ENCODE measurements at places on chromosomes 5 and 9.

DNA sequence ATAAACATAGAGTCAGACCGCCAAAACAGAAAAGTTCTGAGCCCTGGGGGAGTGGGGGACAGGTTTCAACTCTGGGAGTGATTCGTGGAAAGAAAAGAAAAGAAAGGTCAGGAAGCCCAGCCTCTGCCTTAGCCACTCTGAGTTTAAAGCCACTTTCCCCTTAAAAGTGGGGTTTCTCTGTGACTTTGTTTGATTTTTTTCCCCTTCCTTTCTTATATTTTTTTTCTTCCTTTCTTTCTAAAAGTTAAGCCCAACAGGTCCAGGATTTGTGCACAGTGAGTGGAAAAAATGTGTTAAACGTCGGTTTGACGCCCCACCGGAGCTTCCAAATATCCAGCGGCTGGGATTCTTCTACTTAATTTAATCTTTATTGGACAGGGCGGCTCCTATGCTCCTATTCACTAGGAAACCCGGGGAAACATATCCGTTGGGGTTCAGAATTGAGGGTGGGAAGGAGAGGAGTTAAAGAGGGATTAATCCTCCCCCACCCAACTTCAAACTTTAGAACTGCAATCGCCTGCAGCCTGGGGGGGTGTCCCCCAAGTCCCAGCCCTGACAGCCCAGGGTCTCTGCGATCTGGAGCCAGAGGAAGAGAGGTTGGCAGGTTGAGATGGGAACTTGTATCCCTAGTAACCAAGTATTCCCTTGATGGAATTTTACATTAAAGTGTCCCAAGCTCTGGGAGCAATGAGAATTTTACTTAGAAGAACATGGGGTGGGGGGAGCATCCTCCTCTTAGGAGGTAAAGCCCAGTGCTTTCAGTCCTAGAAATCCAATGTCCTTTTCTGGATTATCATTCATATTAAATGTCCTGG, 6.3 kb downstream of the NR2F1-AS1 start:
- peak; percentile 39 for DNase-seq

GRCh38 chr9:89523948-89524347, 26.0 kb upstream of the SEMA4D start:
- no peak for DNase-seq

GRCh38 chr9:136750526-136750925, 2.2 kb upstream of the LCN6 start:
- DNase-seq: no peak

DNA sequence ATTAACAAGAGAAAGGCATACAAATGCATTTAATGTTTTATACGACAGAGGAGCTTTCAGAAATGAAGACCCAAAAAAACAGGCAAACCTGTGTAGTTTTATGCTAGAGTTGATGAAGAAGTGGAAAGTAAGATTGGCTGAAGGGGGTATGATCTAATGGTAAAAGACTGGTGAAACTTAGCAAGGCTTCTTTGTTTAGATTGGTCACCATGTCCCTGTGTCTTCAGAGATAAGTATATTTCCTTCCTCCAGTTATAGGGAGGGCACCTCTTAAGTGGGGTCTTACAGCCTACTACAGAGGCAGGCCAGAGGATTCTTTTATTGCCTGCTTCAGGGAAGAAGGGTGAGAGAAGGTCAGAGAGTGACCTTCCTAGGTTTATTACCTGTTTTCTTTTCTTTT, 56.4 kb downstream of the PRKACG start:
- no peak for DNase-seq

DNA sequence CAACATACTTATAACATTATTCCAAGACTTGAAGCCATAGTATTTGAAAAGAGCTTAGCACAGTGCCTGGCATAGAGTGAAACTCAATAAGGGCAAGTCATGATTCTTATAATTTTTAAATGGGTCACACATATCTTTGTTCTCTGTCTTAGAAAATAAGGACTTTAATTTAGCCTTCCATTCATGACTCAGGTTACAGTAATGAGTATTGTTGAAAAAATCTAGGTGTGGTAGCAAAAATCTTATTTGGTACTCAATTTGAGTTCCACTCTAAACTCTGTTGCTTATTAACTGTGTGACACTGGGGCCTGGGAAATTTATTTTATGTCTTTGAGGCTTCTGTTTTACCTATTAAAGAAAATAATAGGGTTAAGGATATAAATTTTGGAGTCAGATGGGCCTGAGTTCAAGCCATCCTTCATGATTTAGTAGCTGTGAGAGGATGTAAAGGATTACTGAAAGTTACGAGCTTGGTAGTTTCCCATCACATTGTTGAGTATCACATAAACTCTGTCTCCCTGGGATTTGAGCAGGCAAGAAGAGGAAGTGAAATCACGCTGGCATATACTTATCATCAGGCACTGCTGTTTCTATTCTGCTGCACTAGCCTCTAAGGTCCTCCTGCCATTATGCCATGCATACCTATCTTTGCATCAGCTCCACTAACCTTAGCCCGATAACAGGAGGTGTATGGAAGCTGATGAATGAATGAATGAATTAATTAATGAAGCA, 1.5 kb downstream of the SPINK9 start:
- DNase-seq: no peak

DNA sequence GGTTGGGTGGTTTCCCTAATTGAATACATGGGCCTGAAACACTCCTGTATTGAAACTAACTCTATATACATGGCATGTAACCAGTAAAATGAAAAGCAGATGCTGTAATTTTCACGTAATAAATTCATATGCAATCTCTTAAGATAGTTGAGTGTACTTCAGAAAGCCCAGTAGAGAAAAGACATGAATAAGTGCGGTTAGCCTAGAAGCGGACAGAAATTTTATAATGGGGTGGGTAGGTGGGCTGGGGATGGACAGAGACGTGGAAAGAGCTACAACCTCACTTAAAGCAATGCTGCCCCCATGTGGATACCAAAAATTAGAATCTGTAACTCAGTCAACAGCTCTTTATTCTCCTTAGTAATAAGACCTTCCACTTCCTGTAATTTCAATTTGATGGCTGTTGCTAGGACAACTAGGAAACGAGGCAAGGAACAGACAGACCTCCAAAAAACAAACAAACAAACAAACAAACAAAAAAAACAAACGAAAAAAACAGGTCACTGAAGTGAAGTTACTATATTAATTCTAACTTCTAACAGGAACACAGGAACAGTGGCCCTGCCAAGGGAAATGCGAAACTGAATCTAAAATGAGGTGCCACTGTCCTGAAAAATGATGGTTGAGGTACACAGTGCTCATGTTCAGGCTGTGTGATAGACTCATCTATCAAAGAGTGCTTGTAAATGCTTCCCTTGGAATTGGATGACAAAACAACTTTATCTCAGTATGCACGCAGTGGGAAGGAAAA, 103.4 kb upstream of the GNA14 start:
- peak; percentile 70 for DNase-seq
